ENCODE measurements at places on chromosomes 13 and 19.

DNA sequence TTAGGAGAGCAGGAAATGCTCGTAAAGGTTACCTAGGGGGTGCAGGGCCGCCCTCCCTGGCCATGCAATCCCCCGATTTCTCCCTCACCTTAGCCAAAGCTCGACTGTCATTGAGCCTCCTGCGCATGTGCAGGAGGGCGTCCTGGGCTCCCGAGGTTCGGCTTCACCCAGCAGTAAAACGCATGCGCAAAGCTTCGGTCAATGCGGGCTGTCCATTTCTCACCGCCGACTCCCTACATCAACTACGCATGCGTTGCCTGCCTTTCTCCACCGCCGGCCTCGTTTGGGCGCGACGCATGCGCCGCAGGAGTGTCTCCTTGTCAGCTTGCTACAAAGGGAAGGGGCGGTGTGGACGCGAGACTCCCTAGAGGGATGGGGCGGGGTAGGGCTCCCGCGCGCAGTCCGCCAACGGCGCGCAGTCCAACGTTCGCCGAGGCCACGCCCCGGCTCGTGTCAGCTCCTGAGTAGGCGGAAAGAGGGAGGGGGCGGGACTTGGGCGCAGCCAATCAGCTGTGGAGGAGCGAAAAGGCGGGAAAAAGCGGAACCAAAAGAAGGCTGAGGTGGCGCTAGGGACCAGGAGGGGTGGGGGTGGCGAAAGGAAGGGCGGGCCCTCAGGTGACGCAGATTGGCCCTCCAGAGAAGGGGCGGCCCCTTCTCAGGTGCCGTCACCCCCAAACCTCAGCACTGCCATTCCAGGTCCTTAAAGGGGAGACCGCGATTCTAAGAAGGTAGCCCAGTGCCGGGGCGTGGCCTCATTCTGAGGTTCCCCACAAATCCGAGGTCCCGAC, at the start of the genes SYNGR4 and TMEM143:
Gene SYNGR4 (plus strand): TSS at position 558 of the 788 bp plus-strand sequence. CDS start 1,476 bp downstream, outside the sequence.
Gene TMEM143 (minus strand): TSS at position 131 of the 788 bp plus-strand sequence. CDS start 20 bp downstream, at position 111.
- peak; percentile 100 for DNase-seq

- DNase-seq: peak; percentile 34
Measured at GRCh38 chr19:2149980-2150793, 1.2 kb downstream of the AP3D1 start.

GRCh38 chr13:74464670-74465069, 330.5 kb upstream of the KLF12 start:
- DNase-seq: no peak

DNA sequence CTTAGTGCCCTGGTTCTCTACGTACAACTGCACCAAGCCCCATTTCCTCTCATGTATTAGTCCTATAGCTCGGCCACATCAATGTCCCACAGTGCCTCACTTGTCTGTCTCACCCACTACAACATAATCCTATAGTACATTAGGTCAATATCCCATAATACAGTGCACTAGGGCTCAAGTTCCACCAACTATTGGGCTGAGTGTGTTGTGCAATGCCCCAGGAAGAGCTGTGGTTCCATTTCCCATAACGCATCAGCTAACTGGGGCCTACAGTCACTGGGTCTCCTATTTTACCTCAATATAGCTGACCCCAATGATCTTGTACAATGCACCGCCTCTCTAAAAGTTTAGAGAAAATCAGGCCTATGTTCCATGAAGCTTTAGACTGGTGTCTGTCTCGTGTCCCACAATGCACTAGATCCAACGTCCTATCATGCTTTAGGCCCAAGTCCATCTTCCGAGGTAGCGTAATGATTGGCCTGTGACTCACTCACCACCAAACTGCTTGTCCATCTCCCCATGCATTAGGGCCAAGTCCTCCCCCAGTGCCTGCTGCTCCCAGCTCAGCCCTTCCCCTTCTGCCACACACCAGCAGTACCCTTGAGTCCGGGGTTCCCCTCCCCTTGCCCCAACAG, 21.8 kb downstream of the TSKS start:
- DNase-seq: no peak

- DNase-seq: no peak
Measured at GRCh38 chr19:7447648-7448047, 41.2 kb downstream of the PEX11G start.

- DNase-seq: no peak
Measured at GRCh38 chr13:50243931-50244330, 228.7 kb downstream of the KCNRG start.

DNA sequence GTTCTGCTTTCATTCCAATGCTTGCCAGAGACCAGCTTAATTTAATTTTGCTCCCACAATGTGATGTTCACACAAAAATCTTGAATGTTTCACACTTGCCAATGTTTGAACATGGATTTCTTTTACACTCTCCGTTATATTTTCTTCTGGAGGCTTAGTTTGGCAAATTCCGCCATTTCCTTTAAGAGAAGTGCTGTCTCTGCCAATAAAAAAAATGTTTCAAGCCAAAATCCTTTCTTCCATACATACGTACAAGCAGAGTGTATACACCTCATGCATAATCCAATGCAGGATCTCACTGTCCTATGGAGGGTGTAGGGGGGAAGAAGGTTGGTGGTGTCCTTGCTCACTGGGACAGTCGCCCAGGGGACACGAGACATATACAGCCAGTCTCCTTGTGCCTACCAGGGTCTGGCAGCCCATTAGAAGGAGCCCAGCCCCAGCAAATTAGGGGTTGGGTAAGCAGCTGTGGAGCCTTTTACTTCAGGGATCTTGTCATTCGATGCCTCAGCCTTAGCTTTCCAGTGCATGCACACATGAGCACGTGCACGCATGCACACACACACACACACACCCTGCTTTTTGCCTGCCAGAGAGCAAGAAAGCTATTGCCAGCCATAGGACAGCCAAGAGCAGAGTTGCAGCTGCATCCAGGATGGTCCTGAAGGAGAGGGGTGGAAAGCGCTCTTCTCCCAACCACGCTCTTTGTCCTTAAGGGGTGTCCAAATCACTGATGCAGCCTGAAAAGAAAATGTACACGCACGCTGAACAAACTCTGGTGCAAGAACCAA, 208.3 kb downstream of the FOXO1 start:
- DNase-seq: no peak

DNA sequence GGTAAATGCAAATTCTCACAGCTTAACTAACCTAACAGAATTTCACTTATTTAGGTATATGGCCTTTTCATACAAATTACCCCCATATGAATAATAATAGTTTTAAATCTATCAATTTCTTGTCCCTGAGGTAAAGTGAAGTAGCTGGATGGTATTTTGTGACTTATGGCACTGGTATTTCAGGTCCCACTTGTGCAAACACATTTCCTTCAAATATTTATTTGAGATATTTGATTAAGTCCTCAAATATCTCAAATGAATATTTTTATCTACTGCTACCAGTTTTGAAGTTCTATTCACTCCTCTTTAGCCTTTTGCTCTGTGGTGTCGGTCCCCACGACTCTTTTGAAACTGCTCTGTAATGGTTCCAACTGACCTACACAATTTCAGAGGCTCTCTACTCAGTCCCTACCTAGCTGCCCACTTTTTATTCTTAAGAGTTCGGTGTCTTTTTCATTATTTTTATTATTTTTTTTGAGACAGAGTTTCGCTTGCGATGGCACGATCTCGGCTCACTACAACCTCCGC, 59.6 kb upstream of the ZDHHC20 start:
- DNase-seq: no peak

DNA sequence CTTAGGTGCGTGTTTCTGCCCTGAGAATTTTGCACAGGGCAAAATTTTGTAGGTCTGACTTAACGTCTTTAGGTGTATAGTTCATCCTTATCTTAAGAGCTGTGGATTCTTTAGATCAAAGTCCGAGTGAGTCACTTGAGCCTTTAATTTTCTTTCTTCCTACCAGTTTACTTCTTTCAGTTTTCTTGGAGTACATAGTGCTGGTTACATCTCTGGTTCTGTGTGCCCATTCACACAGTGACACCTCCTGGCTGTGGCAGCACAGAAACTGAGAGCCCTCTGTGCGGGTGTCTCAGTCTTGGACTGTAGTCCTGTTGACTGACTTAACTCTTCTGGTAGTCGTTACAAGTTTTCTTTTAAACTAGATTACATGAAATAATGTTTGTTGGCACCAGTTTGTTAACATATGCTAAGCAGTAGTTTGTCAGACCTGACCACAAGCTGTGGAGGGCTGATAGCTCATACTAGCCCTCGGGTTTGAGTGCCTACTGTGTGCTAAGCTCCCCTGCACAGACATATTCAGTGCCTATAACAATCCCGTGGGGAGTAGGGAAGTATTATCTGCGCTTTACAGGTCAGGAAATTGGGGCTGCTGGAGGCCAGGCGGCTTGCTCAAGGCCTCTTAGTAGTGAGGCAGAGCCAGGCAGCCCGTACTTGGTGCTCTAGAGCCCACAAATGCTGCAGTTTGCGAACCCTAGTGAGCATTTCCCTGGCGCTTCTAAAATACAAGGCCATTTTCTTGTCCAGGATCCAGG, 1.6 kb downstream of the GATAD2A start:
- DNase-seq: peak; percentile 68

GRCh38 chr19:9909251-9909650, 27.1 kb downstream of the OLFM2 start:
- no peak for DNase-seq

- no peak for DNase-seq
Measured at GRCh38 chr19:19587771-19588170, 30.7 kb downstream of the PBX4 start.

- DNase-seq: no peak
Measured at GRCh38 chr13:25771641-25772478, 280.0 kb downstream of the SHISA2 start.

- DNase-seq: no peak
Measured at GRCh38 chr19:17866312-17866963, 5.3 kb upstream of the SLC5A5 start.

- no peak for DNase-seq
Measured at GRCh38 chr19:51198641-51199040, 26.2 kb upstream of the CD33 start.

- no peak for DNase-seq
Measured at GRCh38 chr13:62205273-62205672, 789.6 kb upstream of the PCDH20 start.

GRCh38 chr19:1698636-1699035, 46.2 kb upstream of the TCF3 start:
- no peak for DNase-seq

GRCh38 chr13:21470785-21471184, 11.7 kb upstream of the ZDHHC20 start:
- DNase-seq: no peak

DNA sequence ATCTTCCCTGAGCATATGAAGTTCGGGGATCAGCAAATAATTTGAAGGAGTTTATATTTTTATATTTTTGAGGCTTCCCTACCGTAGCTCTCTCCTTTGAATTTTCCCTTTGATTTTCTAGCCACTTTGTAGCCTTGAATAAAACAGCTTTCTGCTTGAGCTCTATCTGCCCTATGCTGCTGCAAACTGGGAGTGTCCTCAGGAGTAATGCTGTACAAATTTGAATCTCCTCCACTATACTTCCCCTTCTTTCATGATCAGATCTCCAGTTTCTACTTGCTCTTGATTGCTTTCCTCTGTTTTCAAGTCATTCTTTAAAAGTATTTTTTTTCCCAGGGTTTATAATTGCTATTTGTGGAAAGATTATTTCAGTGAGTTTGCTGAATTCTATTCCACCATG, 14.6 kb downstream of the PDS5B start:
- DNase-seq: no peak

DNA sequence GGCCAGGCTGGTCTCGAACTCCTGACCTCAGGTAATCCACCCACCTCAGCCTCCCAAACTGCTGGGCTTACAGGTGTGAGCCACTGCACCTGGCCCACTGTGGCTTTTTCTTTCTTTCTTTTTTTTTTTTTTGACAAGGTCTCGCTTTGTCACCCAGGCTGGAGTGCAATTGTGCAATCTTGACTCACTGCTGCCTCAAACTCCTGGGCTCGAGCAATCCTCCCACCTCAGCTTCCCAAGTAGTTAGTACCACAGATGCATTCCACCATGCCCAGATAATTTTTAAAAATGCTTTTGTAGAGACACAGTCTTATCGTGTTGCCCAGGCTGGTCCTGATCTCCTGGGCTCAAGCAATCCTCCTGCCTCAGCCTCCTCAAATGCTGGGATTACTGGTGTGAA, 12.1 kb upstream of the FCGBP start:
- no peak for DNase-seq

DNA sequence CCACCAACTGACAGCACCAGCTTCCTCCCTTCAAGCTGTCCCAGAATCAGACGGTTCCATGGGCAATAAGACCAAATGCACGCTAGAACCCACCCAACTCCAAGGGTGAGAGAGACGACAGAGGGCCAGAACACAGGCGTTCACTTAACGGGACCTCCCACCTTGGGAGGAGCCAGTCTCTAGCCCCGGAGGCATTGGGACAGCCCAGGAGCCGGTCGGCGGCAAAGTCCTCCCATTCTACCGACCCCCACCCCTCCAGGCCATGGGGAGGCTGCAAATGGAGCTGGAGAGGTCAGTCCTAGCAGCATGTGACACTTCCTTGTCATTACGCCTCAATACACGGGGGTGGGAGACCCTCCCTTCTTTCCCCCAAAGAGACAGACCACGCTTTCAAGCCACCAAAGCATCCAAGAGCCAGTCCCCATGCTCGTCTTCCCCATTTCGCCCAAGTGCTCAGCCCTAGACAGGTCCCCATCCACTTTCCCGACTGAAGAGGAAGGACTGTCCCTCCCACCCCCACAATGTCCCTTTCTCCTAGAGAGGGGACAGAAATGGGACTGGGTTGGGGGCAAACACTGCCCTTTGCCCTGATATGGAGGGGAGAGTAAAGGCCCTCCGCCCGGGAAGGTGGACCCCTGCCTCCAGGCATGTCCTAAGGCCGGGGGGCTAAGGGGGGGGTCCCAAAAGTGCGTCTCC, 964 bp downstream of the KHSRP start:
- peak; percentile 55 for DNase-seq

Measured in fibroblast of villous mesenchyme (primary cell).